Astrocyte of the hippocampus (primary cell): ENCODE measurements at places on chromosomes 4 and X.

GRCh38 chr4:71074452-71075299 lies 81.2 kb downstream of the DCK start:
- no peak for DNase-seq

DNA sequence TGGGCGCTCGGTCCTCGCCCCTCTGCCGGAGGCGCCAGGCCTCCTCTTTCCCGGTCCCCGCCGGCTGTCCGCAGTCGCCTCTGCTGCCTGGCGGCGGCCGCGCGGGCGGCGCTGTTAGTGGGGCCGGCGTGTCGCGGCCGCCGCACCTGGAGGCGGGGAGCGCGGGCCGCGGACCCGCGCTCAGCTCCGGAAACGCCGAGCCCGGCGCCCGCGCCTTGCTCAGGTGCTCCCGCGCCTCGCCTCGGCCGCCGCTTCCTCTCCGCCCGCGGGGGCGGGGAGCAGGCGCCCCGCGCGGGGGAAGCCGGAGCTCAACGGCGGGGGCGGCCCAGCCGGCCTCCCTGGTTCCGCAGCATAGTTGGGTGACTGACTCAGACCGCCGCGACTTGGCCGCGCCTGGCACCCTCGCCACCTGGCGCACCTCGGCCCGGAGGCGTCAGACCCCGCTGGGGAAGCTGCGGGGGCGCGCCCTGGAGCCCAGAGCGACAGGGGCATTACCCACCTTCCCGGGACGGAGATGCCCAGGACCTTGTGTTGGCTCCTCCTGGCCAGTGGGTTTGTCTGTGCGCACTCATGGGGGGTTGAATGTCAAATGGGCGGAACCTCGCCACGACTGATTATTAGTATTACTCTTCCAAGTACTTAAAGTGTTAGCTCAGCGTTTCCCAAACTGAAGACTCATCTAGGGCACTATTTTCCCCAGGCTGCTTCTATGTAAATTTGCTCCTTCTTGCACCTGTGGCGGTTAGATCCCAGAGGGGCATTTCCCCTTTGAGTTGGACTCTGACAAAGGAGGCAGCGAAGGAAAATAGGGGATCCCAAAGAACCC lies at the start of gene ARAP2:
TSS of gene ARAP2 (minus strand) at position 258 of the 826 bp plus-strand sequence. CDS start 15,028 bp downstream, outside the sequence.
- peak; percentile 87 for DNase-seq

- no peak for DNase-seq
Observed at GRCh38 chr4:126268106-126268505, 953.4 kb downstream of the FAT4 start.

- DNase-seq, result no peak
Observed at GRCh38 chr4:168928346-168928745, 81.7 kb downstream of the CBR4 start.
